ENCODE measurements at places on chromosomes 16 and 17. TPM values are rescaled to one million over a fixed set of nuclear protein-coding genes. Genes with fewer than 3 reads are reported as not detected.

NOS2 gene
- total RNA-seq, result 0.38 TPM

GPRC5C gene
- total RNA-seq, result 58.2 TPM

CD79B gene
- total RNA-seq, result 4.7 TPM

DNA sequence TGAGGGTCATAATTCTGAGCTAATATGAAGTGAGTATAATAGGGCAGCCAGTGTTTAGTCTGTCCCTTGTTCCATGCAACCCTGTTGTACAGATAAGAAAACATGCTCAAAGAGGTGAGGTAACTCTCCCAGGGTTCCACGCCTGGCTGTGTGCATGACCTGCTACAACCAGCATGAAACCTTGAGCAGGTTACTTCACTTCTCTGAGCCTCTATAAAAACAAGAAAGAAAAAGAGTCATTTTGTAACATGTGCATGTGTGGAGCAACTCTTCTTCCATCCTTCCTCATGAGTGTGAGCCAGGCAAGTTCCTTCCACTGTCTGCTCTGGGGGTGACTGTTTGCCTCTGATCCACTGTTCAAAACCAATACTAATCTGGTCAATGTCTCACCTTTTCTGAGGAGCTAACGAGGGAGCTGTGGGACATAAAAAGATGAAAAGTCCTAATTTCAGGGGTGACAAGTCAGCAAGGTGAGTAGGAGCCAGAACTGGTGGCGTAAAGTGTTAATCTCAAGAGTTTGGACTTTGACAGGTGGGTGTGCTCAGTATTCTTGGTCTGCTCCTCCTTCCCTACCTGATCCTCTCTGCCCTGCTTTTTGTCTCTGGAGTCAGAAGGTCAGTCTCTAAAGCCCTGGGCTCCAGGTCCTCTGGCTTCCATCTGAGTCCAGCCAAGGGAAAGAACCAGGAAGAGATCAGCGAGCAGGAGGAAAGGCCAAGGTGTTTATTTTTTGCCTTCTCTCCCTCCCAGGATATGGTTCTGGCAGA lies 21.5 kb downstream of the GFOD2 start:
- no peak for DNase-seq
- no peaks in the 10 kb centered on the region for H3K27me3 ChIP-seq
- no peak overlapping the region for H3K4me3 ChIP-seq
- no peak overlapping the region for H3K27ac ChIP-seq
- no peaks in the 10 kb centered on the region for H3K36me3 ChIP-seq

- no peak overlapping the region for H3K4me3 ChIP-seq
- DNase-seq, result no peak
- H3K27ac ChIP-seq, result no peak overlapping the region
- H3K4me1 ChIP-seq, result no peaks in the 10 kb centered on the region
These were observed 8.8 kb downstream of the QPRT start for GRCh38 chr16:29687755-29688154.

GRCh38 chr17:31780483-31780882 lies 78.6 kb downstream of the COPRS start:
- H3K4me3 ChIP-seq, result no peak overlapping the region
- H3K36me3 ChIP-seq, result no peaks in the 10 kb centered on the region
- H3K27ac ChIP-seq, result no peak overlapping the region
- no peaks in the 10 kb centered on the region for H3K4me1 ChIP-seq
- DNase-seq, result no peak

DNA sequence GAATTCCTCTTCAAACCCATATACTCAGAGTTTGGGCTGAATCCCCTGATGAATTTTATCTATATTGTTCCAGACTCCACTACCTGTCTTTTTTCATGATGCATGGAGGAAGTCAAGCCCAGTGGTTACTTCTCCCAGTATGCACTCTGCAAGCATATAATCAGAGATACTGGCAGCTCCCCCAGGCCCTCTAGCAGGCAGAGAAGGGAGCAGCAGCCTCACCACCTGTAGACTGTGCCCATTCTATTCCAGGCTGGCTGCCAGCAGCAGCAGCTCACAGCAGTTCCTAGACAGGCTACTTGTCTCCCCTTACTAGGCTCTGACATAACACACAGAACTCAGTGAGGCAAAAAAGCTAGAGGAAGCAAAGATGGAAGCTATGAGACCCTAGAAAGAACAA lies 3.4 kb downstream of the MKS1 start:
- H3K36me3 ChIP-seq, result peaks cover 59% of the 10 kb centered on the region
- no peaks in the 10 kb centered on the region for H3K27me3 ChIP-seq
- peaks cover 9% of the 10 kb centered on the region for H3K4me1 ChIP-seq
- no peak overlapping the region for H3K4me3 ChIP-seq

Measured in lower lobe of right lung (tissue), 2 donors.